ENCODE measurements at places on chromosomes 5 and 9. TPM values are rescaled to one million over a fixed set of nuclear protein-coding genes. Genes with fewer than 3 reads are reported as not detected.

Gene ENG
- 14.3 TPM for total RNA-seq

Gene PLAC8L1
- total RNA-seq: 0.52 TPM

Gene LTC4S
- total RNA-seq: 5.1 TPM

Gene ARHGEF37
- total RNA-seq: 23.6 TPM

Gene TMOD1
- 0.60 TPM for total RNA-seq

Gene PHF24
- 0.48 TPM for total RNA-seq

Gene KCNIP1
- not detected for total RNA-seq
